ENCODE measurements at places on chromosomes 2 and 18.

GRCh38 chr18:37341016-37341415 lies 224.6 kb downstream of the CELF4 start:
- no peak for DNase-seq

- DNase-seq, result no peak
Observed at GRCh38 chr2:126971162-126971480, 72.4 kb downstream of the TEX51 start.

DNA sequence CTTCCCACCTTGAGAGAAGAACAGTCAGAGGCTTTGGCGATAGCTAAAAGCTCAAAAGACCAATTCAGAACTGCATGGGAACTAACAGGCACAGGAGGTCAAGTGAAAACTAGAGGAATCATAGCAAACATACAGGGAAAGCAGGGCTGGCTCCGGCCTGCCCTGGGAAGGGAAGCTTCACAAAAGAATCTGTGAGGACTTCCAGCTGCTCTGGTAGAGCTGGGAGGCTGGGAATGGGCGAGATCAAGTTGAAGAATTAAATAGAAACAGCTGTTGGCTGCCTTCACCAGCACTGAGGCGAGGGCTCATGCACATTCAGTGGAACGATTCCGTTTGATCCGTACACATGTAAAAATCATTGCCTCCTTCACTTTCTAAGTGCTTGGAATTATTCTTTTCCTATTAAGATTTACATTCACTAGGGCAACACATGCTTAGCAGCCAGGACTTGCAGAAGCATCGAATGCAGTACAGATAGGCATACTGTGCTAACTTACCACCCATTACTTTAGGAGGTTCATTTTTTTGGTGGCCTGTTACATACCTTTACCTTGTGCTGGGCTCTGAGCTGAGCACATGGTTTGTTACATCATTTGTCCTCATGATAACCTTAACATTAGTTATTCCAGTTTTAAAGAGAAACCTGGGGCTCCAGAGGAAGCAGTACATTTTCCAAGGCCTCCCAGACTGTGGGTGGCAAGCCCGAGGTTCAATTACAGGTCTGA lies 125.4 kb upstream of the RNF152 start:
- no peak for DNase-seq

- no peak for DNase-seq
Observed at GRCh38 chr2:42135381-42136312, 33.5 kb upstream of the EML4 start.

GRCh38 chr2:168730344-168730743 lies 72.1 kb upstream of the NOSTRIN start:
- no peak for DNase-seq

- no peak for DNase-seq
Observed at GRCh38 chr18:50748243-50749229, 71.3 kb downstream of the MRO start.

GRCh38 chr2:177282181-177282641 lies 17.7 kb upstream of the NFE2L2 start:
- DNase-seq, result no peak

DNA sequence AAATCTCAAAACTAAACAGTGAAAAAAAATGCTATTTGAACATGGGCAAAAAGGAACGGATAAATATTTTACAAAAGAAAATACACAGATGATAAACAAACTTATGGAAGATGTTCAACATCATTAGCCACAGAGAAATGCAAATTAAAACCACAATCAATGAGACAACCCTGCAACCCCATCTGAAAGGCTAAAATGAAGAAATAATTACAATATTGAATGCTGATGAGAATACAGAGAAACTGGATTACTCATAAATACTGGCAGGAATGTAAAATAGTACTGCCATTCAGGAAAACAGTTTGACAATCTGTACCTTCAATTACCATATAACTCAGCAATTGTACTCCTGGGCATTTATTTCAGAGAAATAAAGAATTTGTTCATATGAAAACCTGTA lies 193.1 kb upstream of the UBE2E3 start:
- no peak for DNase-seq

GRCh38 chr2:104406261-104406726 lies 447.6 kb upstream of the POU3F3 start:
- no peak for DNase-seq

- DNase-seq, result no peak
Observed at GRCh38 chr2:240579071-240579762, 7.3 kb upstream of the CAPN10 start.

DNA sequence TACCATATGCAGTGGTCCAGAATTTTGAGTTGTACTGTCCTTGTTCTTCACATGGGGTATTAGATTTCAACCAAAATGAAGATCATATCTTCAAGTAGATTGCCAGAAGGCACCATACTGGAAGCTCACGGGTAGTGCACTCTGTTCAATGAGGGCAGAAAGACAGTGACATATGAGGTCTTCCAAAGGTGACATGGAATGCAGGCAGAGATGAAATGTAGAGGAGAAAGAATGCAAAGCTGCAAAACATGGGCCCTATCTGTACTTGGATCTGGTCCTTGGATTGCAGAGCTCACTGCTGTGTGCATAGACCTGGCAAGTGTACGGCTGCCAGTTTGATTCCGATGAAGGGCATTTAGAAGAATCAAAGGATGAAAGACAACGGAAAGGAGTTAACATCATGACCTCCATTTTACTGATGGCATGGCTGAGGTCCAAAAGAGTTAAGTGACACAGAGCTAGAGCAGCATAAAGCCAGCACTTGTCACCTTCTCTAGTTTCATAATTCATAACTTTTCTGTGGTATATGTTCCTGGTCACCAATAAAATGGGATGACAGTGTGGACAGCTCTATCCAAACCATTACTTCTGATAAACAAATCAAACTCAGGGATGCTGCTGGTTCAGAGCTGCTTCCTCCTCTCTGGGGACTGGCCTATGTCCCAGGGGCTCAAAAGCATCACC lies 64.7 kb downstream of the BCL2 start:
- no peak for DNase-seq

- peak; percentile 88 for DNase-seq
Observed at GRCh38 chr2:241950413-241951315, 81.1 kb downstream of the RTP5 start.

DNA sequence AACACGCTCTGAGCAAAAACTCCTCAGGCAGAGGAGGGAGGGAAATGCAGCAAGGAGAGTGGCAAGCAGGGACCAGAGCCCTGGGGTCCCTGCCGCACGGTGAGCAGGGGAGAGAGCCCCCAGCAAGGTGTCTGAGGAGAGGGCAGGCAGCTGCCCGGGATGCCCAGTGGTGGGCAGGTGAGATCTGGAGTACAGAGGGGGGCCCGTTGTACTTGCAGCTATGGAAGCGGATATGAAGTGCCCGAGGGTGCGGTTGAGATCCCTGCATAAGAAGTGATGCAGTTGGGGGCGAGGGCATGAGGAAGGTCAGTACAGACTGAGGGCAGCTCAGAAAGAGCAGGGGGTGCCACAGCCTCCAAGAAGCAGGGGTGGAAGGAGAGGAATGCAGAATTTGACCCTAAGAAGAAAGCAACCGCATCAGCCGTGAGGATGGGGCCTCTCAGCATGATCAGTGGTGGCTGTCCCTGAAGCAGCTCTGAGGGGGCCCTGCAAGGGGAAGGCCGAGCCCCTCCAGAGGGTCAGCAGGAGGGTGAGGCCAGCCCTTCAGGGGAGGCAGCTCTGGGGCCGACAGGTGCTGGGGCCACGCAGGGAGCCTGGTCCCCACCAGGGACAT lies 29.4 kb downstream of the MTERF4 start:
- no peak for DNase-seq

DNA sequence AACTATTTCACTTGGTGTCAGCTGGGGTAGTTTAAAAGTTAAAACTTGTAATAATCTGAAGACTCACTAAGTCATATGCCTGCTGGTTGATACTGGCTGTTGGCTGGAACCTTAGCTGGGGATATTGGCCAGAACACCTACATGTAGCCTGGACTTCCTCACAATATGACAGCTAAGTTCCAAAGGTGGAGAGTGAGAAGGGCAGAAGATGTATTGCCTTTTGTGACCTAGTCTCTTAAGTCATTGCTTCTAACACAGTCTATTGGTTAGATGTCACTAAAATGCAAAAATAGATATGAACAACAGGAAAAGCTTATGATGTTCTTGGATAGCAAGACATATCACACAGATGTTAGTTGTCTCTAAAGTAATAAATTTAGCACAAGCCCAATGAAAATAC lies 113.2 kb upstream of the CHAC2 start:
- no peak for DNase-seq

GRCh38 chr2:157178874-157179273 lies 78.6 kb upstream of the GALNT5 start:
- DNase-seq, result no peak

GRCh38 chr2:66560683-66561082 lies 125.8 kb downstream of the MEIS1 start:
- DNase-seq, result no peak

DNA sequence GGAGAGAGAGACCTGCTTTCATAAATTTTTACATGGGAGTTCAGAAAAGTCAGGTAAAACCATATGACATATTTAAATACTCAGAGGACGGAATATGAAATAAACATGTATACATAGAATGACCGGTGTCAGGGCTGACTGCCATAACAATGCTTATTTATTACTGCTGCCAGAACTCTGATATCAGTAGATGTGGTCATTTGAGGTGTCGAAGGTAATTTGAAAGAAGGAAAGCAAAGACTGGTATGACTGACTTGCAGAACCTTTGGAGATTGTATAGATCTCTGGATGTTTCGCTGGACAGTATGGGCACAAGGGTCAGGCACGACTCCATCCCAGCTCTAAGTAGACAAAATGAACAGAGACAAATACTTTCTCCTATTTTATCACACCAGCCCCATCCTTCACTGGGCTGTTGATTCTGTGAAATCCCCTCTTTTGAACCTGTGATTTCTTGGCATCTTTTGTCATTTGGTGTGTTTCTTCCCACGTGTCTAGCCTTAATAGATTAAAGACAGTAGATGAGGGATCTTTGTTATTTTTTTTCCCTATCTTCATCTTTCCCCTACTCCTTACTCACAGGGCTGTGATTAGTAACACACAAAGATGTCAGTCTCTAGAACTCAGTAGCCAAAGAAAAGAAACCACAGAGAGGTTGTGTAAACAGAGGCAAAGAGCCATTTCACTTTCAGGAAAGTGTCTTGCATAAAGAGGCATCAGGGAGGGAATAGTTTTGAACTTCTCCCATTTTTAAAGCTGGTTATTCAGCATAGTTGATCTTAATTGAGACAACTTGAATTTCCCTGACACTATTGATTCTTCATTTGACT lies 61.6 kb downstream of the ICOS start:
- DNase-seq, result no peak

- no peak for DNase-seq
Observed at GRCh38 chr18:2824865-2825264, 21.9 kb upstream of the EMILIN2 start.

- DNase-seq, result no peak
Observed at GRCh38 chr18:77209587-77209986, 40.1 kb upstream of the GALR1 start.

- DNase-seq, result no peak
Observed at GRCh38 chr2:168622559-168622958, 166.5 kb downstream of the CERS6 start.

- DNase-seq, result no peak
Observed at GRCh38 chr18:59928201-59928600, 28.4 kb downstream of the PMAIP1 start.

- no peak for DNase-seq
Observed at GRCh38 chr2:29747786-29748470, 173.5 kb downstream of the ALK start.

GRCh38 chr2:233799716-233800115 lies 21.6 kb downstream of the MROH2A start:
- DNase-seq, result no peak

DNA sequence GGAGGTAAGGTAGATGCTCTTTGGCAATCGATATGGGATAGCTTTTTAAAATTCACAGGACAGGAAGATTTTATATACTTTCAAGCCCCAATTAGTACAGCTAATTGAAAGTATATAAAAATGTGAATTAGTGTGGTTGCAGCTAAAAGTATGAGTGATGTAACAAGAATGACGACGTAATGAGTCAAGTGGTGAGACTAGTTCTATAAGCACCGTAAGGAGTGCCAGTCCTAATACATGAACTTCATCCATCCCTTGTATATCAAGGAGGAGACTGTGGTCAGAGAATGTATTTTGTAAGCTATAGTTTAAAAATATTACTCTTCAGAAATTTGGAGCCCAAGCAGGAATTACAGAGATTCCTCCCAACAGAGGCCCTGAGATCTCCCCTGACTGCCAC lies 25.8 kb downstream of the DNAJC27 start:
- no peak for DNase-seq

DNA sequence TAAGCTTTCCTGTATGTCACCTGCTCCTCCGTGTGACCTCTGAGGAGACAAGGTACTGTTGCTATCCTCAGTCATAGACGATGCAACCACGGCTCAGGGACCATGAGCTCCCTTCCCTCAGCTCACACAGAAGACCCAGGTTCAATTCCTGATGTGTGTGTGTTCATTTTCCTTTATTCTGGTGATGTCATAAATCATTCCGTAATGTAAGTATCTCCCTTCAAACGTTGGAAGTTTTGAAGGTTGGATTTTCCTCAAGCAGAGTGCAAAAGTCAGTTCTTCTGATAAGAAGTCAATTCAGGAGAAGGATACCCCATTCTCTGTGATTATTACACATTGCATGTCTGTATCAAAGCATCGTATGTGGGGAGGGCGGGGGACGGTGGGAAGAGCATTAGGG lies 118.9 kb upstream of the FAM136A start:
- no peak for DNase-seq

GRCh38 chr2:176733698-176734430 lies 464.6 kb downstream of the MTX2 start:
- no peak for DNase-seq

DNA sequence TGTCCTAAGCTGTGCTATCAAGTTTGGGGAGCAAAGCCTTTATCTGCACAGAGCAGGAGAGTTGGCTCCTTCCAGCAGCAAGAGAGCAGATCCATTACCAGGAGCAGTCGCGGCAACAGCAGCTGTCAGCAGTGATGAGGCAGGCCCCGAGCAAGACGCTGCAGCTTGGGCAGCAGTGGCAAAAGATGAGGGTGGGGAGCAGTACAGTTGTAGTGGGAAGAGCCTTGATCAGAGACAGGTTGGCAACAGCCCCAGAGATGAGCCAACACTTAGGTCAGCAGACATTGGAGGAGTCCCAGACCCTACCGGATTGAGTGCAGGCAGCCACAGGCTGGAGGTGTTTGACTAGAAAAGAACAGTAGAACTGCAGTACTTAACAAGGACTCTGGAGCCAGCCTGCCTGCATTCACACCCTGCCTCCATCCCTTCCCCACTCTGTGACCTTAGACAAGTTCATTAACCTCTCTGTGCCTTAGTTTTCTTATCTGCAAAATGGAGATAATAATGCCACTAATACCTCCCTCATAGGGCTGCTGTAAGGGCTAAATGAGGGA lies 117.1 kb upstream of the SERTAD2 start:
- no peak for DNase-seq

DNA sequence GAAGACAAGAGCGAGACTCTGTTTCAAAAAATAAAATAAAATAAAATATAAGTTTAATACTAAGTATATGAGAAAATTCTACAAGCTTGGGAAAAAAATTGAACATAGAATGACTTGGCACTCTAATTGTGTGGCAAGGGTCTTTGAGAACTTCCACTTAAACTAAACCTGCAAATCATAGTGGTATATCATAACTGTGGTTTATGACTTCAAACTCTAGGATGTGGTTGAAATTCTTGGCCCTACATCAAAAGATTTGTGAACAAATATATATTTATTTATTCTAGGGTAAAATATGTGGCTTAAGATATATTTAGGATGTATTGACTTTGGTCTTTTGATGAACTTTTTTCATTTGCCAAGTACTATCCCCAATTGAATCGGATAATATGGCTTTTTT lies 3.1 kb upstream of the FAM171B start:
- DNase-seq, result no peak

Measured in GM12892 (cell line).